WTC11 (cell line): ENCODE measurements at places on chromosomes 13 and 19.

GRCh38 chr19:41339936-41340335, 13.8 kb downstream of the TGFB1 start:
- DNase-seq = no peak

- peak; percentile 54 for DNase-seq
Observed at GRCh38 chr19:52923778-52924593, 758 bp upstream of the ZNF888 start.

DNA sequence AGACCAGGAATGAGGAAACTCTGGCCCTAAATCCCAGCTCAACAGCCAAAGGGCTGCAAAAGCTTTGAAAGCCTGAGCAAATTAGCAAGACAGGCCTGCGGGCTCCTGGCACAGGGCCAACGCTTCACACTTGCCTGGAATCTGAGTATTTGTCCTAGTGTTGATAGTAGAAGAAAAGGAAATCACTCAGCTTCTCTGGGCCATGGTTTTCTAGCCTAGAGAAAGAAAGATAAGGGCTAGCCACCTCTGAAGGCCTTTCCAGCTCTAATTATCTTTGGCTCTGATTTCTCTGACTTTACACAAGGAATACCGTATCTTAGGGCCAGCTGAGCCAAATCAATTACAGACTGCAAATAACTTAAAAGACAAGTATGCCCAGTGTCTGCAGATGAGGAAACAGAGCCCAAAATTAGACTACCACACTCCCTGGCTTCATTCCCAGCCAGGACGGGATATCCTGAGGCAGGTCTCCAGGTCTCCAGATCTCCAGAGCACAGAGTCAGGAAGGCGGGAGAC, 69.6 kb downstream of the STK24 start:
- peak; percentile 64 for DNase-seq

DNA sequence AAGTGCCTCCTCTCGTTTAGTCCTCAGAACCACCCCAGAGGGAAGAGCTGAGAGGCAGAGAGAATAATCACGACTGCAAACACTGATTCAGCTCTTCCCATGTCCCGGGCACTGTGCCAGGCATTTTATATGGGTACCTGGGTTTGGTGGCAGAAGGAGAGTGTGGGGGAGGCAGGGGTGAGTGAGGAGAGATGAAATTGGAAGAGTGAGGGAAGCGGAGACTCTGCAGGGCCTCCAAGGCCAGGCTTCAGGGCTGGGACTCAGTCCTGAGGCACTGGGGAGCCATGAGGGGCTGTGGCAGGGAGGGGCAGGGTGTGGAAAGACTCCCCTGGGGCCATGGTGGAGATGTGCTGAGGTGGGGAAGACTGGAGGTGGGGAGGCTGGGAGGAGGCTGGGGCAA, 8.7 kb downstream of the SYNGR4 start:
- no peak for DNase-seq
